Kidney (tissue), 22 donors: ENCODE measurements at places on chromosomes 4 and X. TPM values are rescaled to one million over a fixed set of nuclear protein-coding genes. Genes with fewer than 3 reads are reported as not detected.

XK gene
- polyA plus RNA-seq = 0.73 TPM

SFRP2 gene
- not detected for polyA plus RNA-seq

PNMA5 gene
- polyA plus RNA-seq = not detected

NR0B1 gene
- not detected for polyA plus RNA-seq

LYAR gene
- polyA plus RNA-seq = 8.6 TPM

CRMP1 gene
- polyA plus RNA-seq = 0.26 TPM

AKAP17A gene
- polyA plus RNA-seq = 19.6 TPM

ABLIM2 gene
- 9.5 TPM for polyA plus RNA-seq

SYN1 gene
- 0.88 TPM for polyA plus RNA-seq

SHROOM2 gene
- 3.5 TPM for polyA plus RNA-seq

DGKQ gene
- 3.5 TPM for polyA plus RNA-seq

VSIG1 gene
- not detected for polyA plus RNA-seq
